ENCODE measurements at places on chromosomes 2 and 18. TPM values are rescaled to one million over a fixed set of nuclear protein-coding genes. Genes with fewer than 3 reads are reported as not detected.

The HOXD11 gene
- not detected for total RNA-seq

The HDHD2 gene
- total RNA-seq, result 15.9 TPM

The CCDC85A gene
- 0.42 TPM for total RNA-seq

The PCARE gene
- total RNA-seq, result not detected

The LMAN2L gene
- 7.4 TPM for total RNA-seq

The SMARCAL1 gene
- 17.7 TPM for total RNA-seq

The DNAJC5G gene
- not detected for total RNA-seq

The KYNU gene
- 35.5 TPM for total RNA-seq

The C2orf72 gene
- 0.21 TPM for total RNA-seq

The RSAD2 gene
- total RNA-seq, result 1.1 TPM

The ERMN gene
- 1.1 TPM for total RNA-seq

GRCh38 chr2:119487434-119488244 lies 36.6 kb downstream of the SCTR start:
- H3K4me1 ChIP-seq, result no peaks in the 10 kb centered on the region
- H3K36me3 ChIP-seq, result no peaks in the 10 kb centered on the region
- H3K27me3 ChIP-seq, result no peaks in the 10 kb centered on the region
- H3K27ac ChIP-seq, result no peak overlapping the region
- no peak overlapping the region for H3K4me3 ChIP-seq

DNA sequence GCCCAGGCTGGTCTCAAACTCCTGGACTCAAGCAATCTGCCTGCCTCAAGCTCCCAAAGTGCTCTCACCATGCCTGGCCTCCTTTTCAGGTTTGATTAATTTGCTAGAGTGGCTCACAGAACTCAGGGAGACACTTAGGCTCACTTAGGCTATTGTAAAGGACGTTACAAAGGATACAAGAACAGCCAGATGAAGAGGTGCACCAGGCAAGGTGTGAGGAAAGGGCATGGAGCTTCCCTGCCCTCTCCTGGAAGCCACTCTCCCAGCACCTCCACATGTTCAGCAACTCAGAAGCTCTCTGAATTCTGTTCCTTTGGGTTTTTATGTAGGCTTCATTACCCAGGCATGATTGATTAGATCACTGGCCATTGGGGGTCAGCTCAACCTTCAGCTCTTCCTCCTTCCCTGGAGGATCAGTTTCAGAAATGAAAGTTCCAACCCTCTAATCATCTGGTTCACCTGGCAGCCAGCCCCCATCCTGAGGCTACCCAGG lies 78.7 kb upstream of the RGPD5 start:
- DNase-seq, result no peak
- H3K27me3 ChIP-seq, result no peaks in the 10 kb centered on the region
- no peak overlapping the region for H3K4me3 ChIP-seq
- no peaks in the 10 kb centered on the region for H3K36me3 ChIP-seq
- peak overlapping the region; percentile 76 for H3K27ac ChIP-seq

- H3K36me3 ChIP-seq, result no peaks in the 10 kb centered on the region
- H3K27me3 ChIP-seq, result no peaks in the 10 kb centered on the region
- no peaks in the 10 kb centered on the region for H3K4me1 ChIP-seq
- no peak overlapping the region for H3K4me3 ChIP-seq
Measured at GRCh38 chr2:34031097-34031496, 432.0 kb upstream of the FAM98A start.

DNA sequence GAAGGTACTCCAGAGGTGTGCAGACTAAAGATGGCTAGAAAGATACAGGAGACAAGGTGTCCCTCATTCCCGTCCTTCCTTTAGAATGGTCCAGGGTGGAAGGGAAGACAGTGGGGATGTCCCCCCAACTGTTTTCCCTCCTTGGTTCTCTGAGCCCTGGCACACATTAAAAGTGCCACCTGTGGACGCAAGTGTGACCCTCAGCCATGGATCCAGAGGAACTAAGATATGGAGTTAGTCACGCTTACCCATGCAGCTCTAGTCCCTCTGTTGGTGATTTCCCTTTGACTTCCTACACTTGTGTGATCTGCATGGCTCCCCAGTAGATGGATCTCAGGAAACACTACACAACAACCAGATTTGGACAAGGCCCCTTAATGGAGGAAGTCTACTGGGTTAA lies 113.1 kb upstream of the SRD5A2 start:
- no peaks in the 10 kb centered on the region for H3K27me3 ChIP-seq
- DNase-seq, result no peak
- H3K36me3 ChIP-seq, result no peaks in the 10 kb centered on the region
- no peaks in the 10 kb centered on the region for H3K4me1 ChIP-seq
- H3K27ac ChIP-seq, result no peak overlapping the region
- H3K4me3 ChIP-seq, result no peak overlapping the region

DNA sequence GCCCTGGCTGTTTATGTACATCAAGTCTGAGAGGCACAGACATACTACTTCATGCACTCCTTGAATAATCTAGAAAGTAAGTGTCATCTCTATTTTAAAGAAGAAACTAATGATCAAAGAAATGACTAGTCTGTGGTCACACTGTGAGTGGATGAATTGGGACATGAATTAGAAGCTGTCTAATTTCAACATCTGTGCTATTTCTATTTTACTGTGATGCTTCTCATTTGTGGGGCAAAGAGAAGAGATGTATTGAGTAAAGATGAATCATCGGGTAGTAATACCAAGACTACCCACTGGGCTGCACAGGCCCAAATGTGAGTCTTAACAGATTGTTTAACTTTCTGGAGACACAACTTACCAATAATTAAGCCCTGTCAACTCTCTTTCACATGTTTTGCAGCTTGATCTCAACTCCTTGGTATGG lies 42.4 kb upstream of the MTIF2 start:
- no peaks in the 10 kb centered on the region for H3K4me1 ChIP-seq
- H3K27me3 ChIP-seq, result no peaks in the 10 kb centered on the region
- DNase-seq, result no peak

- no peaks in the 10 kb centered on the region for H3K27me3 ChIP-seq
- no peaks in the 10 kb centered on the region for H3K4me1 ChIP-seq
- no peak overlapping the region for H3K27ac ChIP-seq
Measured at GRCh38 chr2:23850564-23851256, 76.2 kb downstream of the ATAD2B start.

DNA sequence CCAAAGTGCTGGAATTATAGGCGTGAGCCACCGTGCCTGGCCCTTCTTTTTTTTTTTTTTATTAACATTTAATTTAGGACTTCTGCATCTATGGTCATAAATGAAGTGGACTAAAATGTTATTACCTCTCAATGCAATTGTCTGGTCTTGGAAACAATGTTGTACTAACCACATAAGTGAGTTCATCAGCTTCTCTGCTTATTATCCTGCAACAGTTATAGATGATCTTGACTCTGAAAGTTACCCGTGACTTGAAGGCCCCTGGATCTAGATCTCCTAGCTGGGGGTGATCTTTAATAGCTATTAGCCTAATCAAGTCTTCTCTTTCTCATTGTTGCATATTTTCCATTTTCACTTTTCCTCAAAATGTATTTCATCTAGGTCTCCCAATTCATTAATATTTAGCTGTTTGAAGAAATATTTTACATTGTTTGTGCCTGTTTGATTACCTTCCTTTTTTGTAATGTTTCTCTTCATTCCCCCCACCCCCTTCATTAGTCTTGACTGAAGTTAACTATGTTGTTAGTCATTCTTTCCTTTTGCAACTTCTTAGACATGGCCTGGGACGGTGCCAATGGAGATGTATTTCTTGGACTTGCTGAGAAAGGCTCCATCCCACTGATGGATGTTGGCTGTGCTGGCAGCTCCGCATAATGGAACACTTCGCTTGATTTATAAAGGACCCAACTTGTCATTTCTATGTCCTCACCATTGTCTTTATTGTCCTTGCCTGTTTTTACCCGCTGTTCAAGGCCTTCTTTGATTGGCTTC lies 141.6 kb upstream of the RIOK3 start:
- peak overlapping the region; percentile 2 for H3K27ac ChIP-seq
- H3K36me3 ChIP-seq, result no peaks in the 10 kb centered on the region
- peak; percentile 9 for DNase-seq
- H3K4me3 ChIP-seq, result no peak overlapping the region

- DNase-seq, result no peak
- no peaks in the 10 kb centered on the region for H3K36me3 ChIP-seq
- no peak overlapping the region for H3K4me3 ChIP-seq
- no peaks in the 10 kb centered on the region for H3K4me1 ChIP-seq
Measured at GRCh38 chr2:140154706-140155105, 1374.5 kb upstream of the NXPH2 start.

GRCh38 chr2:23924589-23925359 lies 2.1 kb downstream of the ATAD2B start:
- peak overlapping the region; percentile 97 for H3K27ac ChIP-seq
- no peak for DNase-seq
- H3K4me3 ChIP-seq, result peak overlapping the region; percentile 87

DNA sequence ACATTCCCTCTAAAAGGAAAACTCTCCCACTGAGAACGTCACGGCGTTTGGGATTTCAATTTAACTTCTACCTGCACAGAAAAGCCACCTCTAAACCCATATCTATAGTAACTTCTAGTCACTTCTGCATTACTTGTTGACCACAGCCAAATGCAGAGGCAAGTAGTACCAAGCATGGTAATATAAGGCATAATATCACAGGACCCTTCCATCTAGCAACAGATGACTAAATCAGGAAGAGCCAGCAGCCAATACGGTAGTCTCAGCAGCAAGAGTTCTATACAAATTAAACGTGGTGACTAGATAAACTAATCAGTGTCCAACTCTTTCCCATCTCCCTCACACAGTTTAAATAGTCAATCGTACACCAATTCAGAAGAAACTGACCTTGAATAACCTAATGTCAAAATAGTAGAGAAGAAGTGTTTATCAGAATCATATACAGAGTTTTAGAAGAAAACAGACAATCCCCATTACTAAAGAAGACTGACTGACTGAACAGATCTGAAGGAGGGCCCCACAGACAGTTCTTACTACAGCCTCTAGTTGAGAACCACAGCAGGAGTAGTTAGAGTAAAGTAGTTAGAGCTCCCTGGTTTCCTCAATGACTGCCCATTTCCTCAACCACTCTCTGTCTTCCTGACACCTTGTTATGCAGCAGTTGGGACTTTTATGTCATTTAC lies 30.0 kb downstream of the MEMO1 start:
- no peaks in the 10 kb centered on the region for H3K27me3 ChIP-seq
- DNase-seq, result no peak
- H3K4me3 ChIP-seq, result no peak overlapping the region
- H3K27ac ChIP-seq, result no peak overlapping the region
- H3K4me1 ChIP-seq, result peaks cover 4% of the 10 kb centered on the region

- no peak for DNase-seq
- no peak overlapping the region for H3K27ac ChIP-seq
- no peak overlapping the region for H3K4me3 ChIP-seq
Measured at GRCh38 chr18:50928551-50928950, 39.3 kb upstream of the ELAC1 start.

- DNase-seq, result no peak
- H3K4me1 ChIP-seq, result no peaks in the 10 kb centered on the region
- H3K36me3 ChIP-seq, result no peaks in the 10 kb centered on the region
- no peaks in the 10 kb centered on the region for H3K27me3 ChIP-seq
Measured at GRCh38 chr18:48765053-48765452, 185.7 kb downstream of the SMAD7 start.

DNA sequence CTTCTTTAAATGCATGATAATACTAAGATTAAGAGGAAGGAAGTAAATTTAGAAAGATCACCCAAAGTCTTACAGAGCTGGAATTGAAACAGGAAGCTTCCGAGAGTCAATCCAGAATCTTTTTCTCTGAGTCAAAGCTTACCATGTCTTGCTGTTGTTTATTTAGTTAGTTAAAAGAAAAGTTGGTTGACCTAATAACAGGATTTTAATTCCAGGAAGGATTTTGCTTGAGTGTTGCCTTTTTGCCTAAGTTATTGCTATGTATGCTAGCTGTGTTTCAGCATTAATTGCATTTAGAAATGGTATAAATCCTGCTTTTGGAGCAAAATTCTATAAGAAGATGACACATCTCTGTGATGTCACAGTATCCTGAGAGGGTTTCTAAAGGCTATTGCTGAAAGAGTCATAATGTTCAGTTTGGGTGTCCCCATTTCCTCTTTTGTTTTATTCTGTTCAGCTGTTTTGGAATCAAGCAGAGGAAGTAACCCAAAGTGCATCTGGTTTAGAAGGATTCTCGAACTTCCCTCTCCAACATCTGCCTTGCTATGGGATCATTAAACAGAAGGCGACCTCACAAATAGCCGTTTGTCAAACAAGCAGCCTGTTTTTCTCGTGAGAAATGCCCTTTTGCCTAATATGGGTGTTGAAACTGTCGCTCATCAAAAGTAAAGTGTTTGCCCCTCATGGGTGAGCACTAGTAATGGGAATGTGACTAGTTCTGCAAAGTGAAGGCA lies 271.5 kb upstream of the MMADHC start:
- DNase-seq, result no peak
- H3K27me3 ChIP-seq, result no peaks in the 10 kb centered on the region
- H3K4me1 ChIP-seq, result no peaks in the 10 kb centered on the region
- H3K27ac ChIP-seq, result peak overlapping the region; percentile 64
- no peak overlapping the region for H3K4me3 ChIP-seq

- peaks cover 36% of the 10 kb centered on the region for H3K36me3 ChIP-seq
- no peak overlapping the region for H3K27ac ChIP-seq
- no peak for DNase-seq
- H3K27me3 ChIP-seq, result no peaks in the 10 kb centered on the region
- H3K4me3 ChIP-seq, result no peak overlapping the region
- no peaks in the 10 kb centered on the region for H3K4me1 ChIP-seq
Measured at GRCh38 chr18:70181015-70181414, 24.5 kb downstream of the RTTN start.

DNA sequence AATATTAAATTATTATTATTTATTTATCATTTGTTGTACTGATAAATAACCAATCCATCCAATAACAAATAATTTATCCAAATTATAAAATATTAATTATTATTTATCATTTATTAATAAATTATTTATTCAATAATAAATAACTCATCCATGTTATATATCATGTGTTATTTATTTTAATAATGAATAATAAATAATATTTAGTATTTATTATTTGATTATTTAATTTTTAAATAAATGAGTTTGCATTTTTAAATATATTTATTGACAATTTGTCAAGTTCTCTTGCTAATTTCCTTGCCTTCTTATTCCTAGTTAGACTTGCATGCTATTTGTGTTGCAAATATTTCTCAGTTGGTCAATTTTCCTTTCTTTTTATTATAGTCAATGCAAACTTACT lies 995.4 kb downstream of the TSN start:
- H3K36me3 ChIP-seq, result no peaks in the 10 kb centered on the region
- H3K27me3 ChIP-seq, result no peaks in the 10 kb centered on the region
- H3K27ac ChIP-seq, result no peak overlapping the region
- no peak overlapping the region for H3K4me3 ChIP-seq

- H3K27me3 ChIP-seq, result no peaks in the 10 kb centered on the region
- no peaks in the 10 kb centered on the region for H3K36me3 ChIP-seq
- H3K4me3 ChIP-seq, result no peak overlapping the region
- H3K4me1 ChIP-seq, result no peaks in the 10 kb centered on the region
- H3K27ac ChIP-seq, result no peak overlapping the region
Measured at GRCh38 chr2:52632543-52632942, 1135.1 kb upstream of the CHAC2 start.
